B cell (primary cell): ENCODE measurements at places on chromosomes 4 and X.

DNA sequence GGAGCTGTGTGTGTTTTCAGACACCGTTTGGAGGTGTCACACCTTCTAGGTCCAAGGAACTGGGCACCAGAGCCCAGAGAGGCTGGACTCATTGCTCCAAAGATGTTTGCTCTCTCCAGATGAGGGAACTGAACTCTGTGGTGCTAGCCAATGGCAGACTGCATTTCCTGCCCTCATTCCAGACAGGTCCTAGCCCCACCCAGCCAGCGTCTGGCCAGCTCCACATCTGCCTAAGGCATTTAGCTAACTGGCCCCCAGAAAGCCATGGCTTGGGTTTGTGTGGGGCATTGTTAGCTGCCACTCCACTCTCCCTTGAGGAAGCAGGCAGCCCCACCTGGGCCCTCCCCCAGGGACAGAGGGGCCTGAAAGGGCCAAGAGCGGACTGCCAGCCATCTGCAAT lies 11.4 kb downstream of the FGD1 start:
- no peak for DNase-seq

GRCh38 chr4:24720436-24720835 lies 74.9 kb upstream of the SOD3 start:
- DNase-seq: no peak

DNA sequence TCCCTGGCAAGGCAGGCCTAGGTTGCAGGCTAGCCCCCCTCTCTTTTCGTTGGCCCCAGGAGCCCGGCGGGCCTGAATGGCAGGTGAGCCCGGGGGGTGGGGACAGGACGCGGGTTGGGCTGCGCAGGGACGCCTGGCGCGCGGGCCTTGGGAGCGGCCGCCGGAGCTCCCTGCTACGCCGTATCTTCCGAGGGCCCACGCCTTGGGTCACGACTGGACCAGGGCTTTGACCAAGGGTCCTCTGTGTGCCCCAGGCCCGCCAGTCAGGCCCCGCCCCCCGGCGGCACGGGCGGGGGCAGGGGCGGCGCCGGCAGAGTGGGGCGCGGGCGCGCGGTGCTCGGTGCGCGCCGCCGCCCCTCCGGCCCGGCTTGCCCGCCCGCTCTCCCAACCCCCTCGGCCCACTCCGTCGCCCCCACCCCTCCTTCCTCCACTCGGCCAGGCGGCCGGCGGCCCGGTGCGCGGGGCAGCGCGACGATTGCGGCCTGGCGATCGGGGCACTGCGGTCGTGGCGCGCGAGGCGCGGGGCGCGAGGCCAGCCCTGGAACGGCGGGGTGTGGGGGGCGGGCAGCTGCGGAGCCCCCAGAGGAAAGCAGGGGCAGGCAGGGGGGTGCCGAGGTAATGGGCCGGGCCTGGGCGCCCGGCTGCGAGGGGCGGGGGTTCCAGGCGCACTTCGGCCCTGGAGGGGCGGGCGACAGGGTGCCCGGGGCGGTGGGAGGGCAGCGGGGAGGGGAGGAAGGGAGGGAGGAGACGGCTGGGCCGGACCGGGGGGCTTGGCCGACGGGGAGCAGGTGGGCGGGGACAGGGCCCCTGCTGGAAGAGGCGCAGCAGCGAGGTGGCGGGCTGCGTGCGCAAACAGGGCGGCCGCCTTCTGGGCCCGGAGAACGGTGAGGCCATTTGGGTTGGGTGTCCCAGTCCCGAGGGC lies at the start of gene PRRG3:
Gene PRRG3 (plus strand): TSS at position 798 of the 922 bp plus-strand sequence. CDS start 3,357 bp downstream, outside the sequence.
- no peak for DNase-seq

DNA sequence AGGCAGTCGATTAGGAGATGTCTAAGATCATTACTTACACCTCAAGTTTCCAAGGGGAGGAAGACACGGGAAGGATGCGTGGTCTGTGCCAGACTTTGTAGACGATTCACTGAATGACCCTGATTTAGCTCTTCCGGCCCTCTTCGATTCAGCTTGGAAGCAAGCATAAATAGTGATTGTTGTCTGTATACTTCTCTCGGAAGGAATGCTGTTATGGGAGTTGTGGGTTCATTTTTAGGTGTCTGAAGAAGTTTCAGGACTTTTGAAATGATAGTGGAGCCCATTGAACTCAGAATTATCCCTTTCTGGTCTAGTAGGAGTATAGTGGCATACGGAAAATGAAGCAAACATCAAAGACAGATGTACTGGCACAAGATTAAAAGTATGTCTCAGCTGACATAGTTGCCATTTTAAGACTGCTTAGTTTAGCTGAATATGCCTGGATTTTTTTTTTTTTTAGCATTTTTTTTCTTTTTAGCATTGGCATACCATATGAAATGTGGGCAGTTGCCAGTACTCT lies 1.0 kb upstream of the ANKRD17 start:
- no peak for DNase-seq
